Kidney capillary endothelial cell (primary cell): ENCODE measurements at places on chromosomes 7 and 10.

GRCh38 chr10:66996996-66997395 is 71.2 kb downstream of the LRRTM3 start:
- no peak for DNase-seq

- DNase-seq: no peak
Measured at GRCh38 chr7:3232228-3232627, 68.8 kb upstream of the SDK1 start.

GRCh38 chr7:2040893-2041270 is 191.9 kb downstream of the MAD1L1 start:
- no peak for DNase-seq

- no peak for DNase-seq
Measured at GRCh38 chr10:14884082-14884481, 5.4 kb downstream of the SUV39H2 start.

DNA sequence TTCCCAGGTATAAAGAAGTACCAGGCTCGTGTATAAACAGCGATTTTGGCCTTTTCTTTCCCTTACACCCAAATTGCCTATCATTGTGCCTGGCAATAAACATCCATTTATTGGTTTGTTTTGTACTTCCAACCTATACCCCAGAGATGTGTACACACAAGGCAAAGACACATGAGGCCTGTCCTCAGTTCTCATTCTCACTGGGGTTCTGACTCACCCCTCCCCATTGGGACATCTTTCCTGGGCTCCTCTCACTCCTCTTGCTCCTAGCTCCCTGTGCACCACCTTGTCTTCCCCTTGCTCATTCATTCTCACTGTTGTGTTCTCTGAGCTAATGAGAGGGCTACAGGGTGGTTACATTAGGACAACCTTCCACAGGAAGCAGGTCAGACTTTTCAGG is 240.7 kb downstream of the ANK3 start:
- DNase-seq: no peak

DNA sequence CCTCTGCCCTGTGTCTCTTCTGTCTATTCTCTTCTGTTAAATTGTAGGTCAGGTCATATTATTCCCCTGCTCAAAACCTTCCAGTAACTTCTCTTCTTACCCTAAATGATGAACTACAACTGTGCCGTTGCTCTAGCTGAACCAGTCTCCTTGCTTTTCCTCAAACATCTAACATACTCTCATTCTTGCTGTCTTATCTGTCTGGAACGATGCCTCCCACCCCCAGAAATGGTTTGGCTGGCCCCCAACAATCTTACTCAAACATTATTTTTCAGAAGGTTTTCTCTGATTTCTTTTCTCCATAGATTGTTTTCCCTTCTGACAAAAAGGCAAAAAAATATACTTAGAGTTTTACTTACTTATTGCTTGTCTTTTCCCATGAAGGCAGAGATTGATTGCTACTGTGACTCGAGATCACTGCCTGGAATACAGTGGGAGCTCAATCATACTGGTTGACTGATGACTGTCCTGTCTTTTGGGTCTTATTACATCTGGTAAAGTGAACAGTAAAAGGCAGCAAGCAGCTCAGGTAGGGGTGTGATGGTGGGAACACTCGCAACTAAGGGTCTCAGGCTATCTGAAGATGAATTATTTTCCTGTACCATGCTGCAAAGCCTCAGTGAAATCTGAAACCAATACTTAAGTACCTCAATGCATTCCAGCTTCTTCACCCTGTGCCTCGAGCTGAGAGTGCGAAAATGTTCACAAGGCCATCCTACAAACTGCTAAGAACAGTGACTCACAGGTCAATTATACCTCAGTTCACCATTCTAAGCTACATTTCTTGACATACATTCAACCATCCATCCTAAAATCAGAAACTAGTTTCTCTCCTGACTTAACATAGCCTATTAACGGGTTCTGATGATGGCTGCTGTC is 67.6 kb downstream of the DNMBP start:
- no peak for DNase-seq

DNA sequence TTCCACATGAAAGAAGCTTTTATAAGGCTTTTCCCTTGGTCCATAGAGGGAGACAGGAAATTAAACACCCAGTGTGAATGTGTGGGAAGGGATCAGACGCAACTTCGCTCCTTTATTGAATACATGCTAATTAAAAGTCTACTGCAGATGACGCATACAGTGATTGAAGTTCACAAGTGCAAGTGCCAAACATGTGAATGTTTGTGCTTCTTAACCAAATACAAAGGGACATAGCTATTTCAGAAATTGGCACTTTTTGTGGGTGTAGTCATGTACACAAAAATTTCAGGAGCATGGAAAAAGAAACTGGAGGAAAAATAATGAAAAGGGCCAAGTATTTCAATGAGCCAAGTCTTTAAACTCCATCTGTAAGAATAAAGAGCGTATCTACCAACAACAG is 283.7 kb downstream of the SKAP2 start:
- DNase-seq: no peak

DNA sequence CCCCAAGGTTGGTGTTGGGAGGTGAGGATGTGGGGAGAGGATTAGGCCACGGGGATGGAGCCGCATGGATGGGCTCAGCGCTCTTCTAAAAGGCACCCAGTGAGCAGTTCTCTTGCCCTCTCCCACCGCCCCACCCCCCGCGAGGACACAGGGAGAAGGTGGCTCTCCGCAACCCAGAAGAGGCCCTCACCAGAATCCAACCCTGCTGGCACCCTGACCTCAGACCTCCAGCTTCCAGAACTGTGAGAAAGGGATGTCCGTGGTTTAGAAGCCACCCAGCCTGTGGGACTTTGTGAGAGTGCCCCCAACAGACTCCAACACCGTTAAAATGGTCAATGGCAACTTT is 242.8 kb upstream of the PPP2R2D start:
- no peak for DNase-seq

GRCh38 chr7:100137851-100138760 is 10.6 kb upstream of the LAMTOR4 start:
- DNase-seq: no peak

GRCh38 chr7:94676431-94676830 is 20.5 kb upstream of the SGCE start:
- no peak for DNase-seq

DNA sequence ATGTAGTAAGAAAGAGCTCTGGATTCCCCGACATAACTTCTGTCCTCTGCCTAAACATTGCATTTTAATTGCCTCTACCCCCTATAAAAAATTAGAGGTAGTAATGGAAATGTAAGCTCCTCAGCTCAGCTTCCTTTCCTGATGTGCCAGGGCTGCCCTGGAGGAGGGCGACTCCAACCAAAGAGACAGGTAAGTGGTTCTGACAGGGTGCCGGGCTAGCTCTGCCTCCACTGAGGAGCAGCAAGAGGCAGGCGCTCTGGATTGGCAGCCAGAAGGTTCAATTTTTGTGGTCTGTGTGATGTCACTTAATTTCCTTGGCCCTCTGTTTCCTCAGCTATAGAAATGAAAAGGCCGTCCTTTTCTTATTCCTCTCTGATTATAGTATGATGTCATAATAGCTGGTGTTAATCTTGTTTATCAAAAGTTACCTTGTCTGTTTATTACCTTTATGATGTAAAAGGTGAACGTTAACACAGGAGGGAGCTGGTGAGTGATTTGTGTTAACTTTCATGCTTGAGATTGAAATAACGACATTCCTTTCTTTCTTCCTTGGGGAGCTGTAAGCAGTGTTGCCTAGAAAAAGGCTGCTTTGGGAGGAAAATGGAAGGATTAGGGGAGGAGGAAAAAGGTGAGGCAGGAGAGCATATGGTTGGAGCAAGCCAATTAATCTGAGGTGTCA is 51.8 kb downstream of the ANLN start:
- no peak for DNase-seq

DNA sequence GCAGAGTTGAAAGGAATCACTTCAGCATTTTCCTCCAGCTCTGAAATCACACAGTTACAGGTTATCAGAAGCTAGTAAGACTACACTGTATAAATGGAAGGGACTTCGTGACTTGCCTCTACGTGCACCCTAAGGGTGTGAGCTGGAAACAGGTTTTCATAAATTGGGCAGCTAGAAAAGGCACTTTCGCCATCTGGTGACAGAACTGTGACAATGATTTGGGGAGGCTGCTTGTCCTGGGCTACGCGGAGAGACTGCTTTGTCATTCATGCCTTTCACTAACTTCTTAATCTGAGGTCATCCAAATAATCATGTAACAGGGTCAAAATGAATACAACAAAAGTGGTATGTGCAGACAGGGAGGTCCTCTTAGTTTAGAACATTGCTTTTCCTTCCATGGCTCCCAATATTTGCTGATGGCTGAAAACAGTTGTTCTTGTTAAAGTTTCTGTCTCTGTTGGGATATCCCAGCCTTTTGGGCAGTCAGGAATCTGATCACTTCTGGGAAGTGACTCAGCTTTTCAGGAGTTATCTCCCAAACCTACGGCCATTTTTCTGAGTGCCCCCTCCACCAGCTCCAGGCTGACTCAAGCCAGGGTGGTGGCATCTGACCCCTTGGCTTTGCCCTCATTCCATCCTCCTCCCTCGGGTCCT is 17.8 kb downstream of the VWC2 start:
- DNase-seq: no peak

DNA sequence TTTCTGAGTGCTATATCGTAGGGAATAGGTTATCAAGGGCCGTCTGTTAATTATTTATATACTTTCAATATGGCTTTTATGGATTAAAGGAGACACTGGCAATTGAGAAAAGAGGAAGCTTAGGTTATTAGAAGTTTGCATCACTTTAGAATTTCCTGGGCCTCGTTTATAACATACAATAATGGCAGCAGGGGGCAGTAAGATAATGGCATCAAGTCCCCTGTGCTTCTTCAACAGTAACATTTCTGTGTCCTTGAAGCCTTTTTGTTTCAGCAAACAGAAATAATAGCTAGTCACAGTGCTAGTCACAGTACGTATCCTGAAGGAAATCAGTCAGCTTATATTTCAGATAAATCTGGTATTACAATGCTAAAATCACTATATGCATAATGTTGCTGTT is 41.9 kb downstream of the SPAM1 start:
- no peak for DNase-seq

DNA sequence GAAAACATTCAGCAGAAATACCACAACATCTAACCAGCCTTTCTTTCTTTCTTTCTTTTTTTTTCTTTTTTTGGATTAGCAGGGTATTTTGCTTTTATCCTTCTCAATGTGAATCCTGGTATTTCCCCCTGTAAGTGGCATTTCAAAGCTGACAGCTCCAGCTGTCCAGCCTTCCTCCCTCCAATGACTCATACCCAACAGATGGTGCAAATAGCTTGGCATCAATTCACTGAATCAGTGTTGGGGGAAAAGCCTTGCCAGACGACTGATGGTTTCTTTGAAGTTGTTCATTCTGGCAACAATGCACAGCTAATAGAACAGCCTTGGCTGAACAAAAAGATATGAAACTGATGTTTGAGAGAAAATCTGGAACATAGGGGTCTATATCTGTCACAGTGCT is 316.8 kb upstream of the STEAP1 start:
- DNase-seq: no peak

DNA sequence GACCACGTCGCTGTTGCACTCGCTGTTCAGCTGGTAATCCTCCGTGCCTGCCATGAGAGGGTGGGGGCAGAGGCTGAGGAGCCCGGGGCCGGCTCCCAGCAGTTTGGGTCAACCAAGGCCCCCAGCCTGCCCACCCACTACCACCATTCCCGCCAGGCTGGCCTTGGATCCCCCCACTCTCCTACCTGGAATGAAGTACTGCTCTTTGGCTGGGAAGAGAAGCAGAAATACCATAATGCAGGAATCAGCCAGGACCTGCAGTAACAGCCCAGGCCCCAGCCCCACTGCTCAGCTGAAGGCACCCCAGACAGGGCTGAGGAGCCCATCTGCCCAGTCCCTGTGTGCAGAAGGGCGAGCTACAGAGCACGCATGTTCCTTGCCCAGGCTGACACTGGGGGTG is 138.0 kb downstream of the SLIT1 start:
- DNase-seq: no peak

DNA sequence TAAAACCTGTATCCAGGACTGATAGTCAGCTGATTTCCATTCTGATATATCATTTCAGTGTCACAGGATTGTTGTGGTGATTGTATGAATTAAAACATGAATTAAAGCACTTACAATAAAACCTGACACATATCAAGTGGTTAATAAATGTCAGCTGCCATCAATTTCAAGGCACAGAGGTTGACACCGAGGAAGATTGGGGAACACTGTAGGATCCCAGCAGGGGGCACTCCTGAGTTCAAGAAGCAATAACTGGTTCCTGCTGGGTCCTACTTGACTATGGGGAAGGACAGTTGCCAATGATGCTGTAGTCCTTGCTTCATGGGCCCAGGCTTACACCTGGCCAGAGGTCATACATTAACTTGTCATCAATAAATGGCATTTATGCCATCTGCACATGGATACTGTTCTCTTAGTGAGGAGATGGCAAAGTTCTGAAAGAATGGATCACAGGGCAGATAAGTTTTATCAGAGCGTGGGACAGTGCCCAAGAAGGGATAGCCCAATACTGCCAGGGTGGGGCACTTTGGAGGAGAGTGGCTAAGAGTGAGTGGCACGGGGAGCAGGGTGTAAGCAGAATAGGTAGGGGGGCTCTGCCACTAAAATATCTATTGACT is 24.1 kb downstream of the FZD1 start:
- DNase-seq: peak; percentile 37

GRCh38 chr10:122462533-122463465 is 1.4 kb downstream of the HTRA1 start:
- no peak for DNase-seq

DNA sequence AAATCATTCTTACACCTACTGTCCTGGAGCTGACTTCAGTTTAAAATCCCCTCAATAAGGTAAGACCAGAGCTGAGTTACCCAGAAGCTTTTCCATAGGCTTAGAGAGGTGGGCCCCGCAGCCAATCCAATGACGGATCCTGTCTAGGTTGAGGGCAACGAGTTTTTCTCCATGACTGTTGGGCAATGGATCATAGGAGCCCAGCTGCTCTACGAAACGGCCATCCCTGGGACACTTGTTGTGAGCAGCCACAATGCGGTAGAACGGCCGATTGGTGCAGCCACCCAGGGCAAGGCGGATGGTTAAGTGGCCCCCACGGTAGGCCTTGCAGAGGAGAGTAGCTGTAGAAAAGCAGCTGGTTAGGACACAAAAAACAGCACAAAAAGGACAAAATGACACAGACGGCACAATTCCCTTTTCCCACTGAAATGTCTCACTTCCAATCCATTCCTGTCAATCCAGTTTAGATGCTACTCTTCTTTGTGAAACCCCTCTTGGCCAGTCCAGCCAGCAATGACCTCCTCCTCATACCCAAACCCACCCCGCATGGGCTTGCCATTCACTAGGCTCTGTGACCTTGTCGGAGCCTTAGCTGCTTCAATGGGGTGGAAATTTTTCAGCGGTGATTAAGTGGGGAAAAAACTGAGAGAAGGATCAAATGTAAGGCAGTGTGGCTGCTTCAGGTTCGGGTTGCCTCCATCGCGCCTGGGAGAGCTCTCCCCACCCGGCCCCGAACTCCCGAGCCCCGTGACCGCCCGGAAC is 580 bp downstream of the MRPS16 start:
- no peak for DNase-seq

- no peak for DNase-seq
Measured at GRCh38 chr10:125844751-125845221, 21.4 kb downstream of the BCCIP start.

DNA sequence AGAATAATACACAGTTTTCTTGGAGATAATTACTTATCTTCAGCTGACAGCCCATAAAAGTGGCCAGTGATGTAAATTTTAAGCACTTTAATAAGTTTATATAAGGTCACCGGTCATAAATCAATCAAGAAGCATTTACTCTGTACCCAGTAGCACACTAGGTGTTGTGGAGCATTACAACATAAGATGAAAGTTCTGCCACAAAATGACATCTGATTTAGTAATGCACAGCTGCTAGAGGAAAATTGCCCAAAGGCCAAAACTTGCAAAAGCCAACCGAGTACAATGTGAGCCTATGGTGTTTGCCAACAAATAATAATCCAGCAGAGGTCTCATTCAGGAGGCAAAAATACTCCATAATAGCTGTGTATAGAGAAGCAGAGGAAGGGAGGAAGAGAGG is 63.6 kb downstream of the GPR37 start:
- no peak for DNase-seq
